ENCODE measurements at places on chromosomes 2 and 18.
A peak's percentile ranks its signal among the peaks of the same experiment; 100 is the strongest.

- DNase-seq: no peak
Observed at GRCh38 chr18:77141401-77142118, 9.0 kb upstream of the MBP start.

GRCh38 chr2:127067620-127068350 is 39.2 kb downstream of the BIN1 start:
- DNase-seq: peak; percentile 76

DNA sequence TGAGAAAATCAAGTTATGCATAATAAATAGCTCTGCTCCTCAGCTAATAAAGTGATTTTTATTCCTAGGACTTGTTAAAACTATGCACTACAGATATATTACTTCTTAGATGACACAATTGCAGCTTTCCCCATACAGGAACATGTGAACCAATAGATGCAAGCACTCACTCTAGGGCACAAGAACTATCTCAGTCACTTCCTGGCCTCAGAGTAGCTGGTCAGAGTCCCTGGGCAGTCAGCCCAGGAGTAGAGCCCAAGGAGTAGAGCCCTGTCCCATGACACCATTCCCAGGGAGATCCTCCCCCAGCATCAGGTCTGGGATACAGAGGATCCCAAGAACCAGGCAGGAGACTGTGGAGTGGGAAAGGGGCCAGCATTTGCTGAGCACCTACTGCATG is 2.7 kb downstream of the TNS1 start:
- DNase-seq: no peak

DNA sequence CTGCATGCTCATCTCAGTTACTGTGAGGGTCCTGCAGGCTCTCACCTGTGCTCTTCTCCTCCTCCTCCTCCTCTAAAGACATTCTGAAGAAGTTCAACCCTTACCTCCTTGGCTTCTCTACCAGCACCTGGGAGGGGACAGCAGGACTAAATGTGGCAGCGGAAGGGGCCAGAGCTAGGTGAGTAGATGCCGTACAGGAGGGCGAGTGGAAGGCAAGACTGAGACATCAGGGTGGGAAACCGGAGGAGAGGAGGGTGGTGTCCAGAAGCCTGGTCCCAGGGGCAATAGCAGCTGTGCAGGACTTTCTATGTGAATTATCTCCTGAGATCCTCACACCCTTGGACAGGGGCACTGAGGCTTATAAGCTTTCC is 124.9 kb downstream of the PLB1 start:
- DNase-seq: no peak

DNA sequence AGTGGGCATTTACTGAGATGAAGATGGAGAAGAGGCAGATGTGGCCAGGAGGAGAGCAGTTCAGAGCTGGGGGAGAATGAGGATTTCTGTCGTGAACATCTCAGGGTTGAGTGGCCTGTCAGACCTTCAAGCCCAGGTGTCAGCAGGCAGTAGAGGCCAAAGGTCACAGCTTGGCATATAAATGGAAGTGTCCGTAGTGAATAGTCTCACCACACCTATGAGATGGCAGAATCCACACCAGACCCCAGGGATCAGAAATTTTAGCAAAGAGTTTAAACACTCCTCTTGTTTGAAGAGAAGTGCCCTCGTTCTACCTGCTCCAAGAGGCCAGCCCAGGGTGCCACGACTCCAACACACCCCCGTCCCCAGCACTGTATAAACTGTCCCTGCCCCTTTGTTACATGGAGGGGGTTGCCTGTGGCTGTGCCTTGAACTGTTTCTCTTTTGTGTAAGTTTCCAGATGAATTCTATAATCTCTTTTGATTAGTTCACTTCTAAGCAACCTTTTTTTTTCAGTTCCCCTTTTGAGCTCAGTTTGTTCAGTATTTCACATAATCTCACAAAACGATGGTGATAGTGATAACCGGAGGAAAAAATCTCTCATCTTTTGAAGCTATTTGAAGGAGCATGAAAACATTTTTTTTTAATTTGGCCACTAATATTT is 69.0 kb upstream of the TTC39C start:
- no peak for DNase-seq

DNA sequence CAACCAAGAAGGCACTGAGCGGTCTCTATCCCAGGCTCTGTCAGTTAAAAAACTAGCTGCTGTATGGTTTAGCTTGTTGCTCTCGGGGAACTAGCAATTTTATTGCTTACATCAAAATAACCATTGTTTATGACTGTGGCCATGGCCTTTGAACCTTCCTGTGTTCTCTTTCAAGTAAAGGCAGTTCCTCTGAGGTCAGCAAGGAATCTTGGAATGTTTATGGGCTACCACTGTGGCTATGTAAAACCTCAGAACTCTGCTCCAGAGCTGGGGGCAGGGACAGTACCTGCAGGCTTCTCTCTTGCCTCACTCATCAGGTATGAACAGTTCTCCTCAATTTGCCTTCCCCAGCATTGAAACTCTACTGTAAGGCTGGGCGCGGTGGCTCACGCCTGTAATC is 416.0 kb upstream of the NETO1 start:
- no peak for DNase-seq

DNA sequence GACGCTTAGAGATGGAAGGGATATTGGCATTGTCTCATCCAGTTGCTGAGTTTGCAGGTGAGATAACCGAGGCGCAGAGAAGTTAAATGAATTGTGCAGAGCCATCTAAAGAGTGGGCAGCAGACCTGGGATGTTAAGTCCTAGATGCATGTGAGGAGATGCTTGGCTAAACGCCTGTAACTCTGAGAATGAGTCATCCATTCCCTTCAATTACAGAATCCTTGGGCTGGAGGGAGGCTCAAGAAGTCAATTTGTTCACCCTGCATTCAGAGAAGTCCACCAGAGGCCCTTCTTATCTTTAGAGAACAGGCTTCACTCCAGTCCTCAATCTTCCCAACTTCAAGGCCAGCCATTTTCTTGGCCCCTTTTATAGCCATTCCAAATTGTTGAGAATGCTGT is 1.6 kb downstream of the EHD3 start:
- DNase-seq: no peak

- peak; percentile 3 for DNase-seq
Observed at GRCh38 chr18:9530226-9531009, 55.1 kb downstream of the RALBP1 start.
